Stimulated activated CD4-positive, alpha-beta T cell treated with anti-CD3 and anti-CD28 coated beads, Interleukin-4, amount 100 ng/mL, for 4 hours (primary cell): ENCODE measurements at places on chromosomes 1 and 21.

GRCh38 chr1:219159946-219160645 lies 13.6 kb upstream of the LYPLAL1 start:
- no peak for DNase-seq

- DNase-seq: no peak
Observed at GRCh38 chr1:160781914-160782689, 13.9 kb upstream of the LY9 start.

- DNase-seq: no peak
Observed at GRCh38 chr1:183092350-183092749, 69.1 kb downstream of the LAMC1 start.

DNA sequence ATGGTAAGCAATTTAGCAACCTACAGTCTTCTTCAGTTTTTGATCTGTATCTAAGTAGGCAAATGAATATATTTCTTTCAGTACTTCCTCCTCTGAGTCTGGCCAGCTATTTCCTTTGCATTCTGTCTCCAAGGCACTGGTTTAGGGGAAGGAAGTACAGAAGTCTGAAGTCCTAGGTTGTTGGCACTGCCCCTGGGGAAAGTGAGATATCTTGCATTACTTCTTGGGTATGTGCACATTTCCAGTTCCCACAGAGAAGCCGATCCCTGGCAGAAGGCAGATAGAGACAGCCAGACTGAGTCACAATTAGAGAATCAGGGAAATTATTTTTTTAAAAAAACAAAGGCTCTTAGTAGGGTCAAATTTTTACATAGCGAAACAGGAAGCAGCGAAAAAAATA lies 98.8 kb downstream of the RASAL2 start:
- no peak for DNase-seq

GRCh38 chr1:203402629-203403337 lies 51.9 kb upstream of the FMOD start:
- no peak for DNase-seq

GRCh38 chr21:35328856-35329455 lies 279.9 kb upstream of the RUNX1 start:
- DNase-seq: no peak

GRCh38 chr1:230043081-230043480 lies 24.0 kb upstream of the GALNT2 start:
- DNase-seq: no peak

- peak; percentile 35 for DNase-seq
Observed at GRCh38 chr1:209850342-209850979, 22.7 kb downstream of the UTP25 start.

GRCh38 chr1:159942632-159943277 lies 2.7 kb downstream of the IGSF9 start:
- no peak for DNase-seq

DNA sequence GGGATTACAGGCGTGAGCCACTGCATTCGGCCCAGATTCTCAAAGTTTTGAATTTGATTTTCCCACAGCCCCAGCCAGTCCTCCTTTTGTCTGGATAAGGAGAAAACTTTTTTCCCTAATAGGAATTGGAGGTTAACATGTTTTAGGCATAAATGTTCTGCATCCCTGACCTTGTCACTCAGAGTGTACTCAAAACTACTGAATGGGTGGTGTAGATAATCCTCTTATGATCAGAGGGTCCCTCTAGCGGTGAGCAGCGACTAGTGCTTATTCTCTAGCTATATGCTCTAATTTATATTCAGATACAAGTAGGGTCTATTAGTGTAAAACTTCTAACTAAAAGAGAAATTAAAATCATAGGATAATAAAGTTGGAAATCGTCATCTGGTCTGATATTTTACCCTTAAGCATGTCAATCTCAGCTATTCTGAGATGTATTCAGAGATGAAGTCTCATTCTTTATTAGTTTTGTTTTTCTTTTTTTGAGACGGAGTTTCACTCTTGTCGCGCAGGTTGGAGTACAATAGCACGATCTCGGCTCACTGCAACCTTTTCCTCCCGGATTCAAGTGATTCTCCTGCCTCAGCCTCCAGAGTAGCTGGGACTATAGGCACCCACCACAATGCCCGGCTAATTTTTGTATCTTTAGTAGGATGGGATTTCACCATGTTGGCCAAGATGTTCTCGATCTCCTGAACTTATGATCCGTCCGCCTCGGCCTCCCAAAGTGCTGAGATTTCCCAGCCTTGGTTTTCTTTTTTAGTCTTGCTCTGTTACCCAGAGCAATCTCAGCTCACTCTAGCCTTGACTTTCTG lies 2.7 kb upstream of the PSMD4 start:
- DNase-seq: peak; percentile 63
